Globus pallidus (tissue), 1 donor: ENCODE measurements at places on chromosomes 7 and 10.

DNA sequence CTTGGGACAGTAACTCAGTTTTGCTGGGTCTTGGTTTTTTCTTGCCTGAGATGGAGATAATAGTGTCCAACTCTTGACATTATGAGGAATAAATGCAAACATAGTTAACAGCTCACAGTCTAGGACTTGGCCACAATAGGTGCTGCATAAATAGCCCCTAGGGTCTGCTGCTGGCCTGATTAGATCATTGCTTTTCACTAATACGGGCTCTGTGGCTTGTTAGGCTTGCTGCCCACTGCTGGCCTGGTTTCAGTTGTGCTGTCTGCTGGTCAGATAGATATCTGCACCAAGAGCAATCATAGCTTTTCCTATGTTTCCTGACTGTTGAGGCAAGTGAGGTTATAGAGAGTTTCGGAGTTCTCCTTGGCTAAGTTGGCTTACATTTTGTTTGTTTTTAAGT, 246.1 kb downstream of the DNAJB9 start:
- no peak for DNase-seq

DNA sequence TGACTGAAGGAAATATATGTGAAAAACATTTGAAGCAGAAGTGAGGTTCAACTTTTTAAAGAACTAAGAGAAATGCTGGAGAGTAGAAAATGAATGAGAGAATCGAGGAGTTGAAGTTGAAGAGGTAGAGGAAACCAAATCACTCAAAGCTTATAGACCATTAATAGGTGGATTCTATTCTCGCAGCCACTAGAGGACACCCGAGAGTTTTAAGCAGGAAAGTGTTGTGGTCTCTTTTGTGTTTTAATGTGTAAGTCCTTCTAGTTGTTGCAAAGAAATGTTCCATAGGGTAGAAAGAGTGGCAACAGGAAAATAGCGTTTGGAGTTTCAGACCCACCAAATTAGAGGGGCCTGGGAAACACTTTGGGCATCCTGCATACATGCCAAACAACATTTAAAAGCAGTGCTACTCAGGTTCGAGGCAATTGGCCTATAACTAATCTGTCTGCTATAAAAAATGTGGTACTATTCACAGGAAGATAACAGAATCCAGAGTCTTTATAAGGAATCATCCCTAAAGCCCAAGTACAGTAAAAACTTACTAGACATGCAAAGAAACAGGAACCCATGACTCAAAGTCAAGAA, 75.3 kb upstream of the TAS2R16 start:
- no peak for DNase-seq

DNA sequence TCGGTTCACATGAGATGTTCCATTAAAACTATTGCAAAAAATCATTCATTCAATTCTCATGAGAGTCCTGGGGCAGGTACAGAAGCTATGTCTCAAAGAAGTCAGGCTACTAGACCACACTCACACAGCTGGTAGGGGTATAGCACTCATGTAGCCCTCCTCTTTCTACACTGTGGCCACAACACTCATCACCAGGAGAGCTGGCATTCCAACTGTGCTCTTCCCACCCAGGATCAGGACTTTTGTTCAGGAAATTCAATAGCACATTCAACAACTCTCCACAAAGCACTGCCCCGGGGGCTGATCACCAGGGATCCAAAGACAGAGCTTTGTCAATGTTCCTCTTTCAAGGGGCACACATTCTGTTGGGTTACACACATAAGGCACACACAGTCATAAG, 31.0 kb upstream of the C10orf90 start:
- no peak for DNase-seq

DNA sequence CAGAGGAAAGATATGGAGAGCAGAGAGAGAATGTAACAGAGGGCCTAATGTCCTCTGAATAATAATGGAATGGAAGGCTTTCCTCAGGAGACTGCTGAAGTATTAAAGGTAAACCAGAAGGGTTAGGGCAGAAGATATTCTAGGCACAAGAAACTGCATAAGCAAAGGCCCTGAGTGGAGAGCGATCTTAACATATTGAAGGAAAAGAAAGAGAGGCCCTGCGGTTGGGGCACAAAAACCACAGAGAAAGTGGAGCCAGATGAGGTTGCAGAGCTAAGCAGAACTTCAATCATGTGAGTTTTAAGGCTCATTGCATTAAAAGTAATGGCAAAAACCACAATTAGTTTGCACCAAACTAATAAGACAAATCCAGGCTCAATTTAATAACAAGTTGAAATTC, 115.8 kb upstream of the VSTM2A start:
- DNase-seq: no peak

GRCh38 chr7:20305726-20306125, 25.0 kb upstream of the ITGB8 start:
- DNase-seq: no peak
